ENCODE measurements at places on chromosomes 4 and X.

DNA sequence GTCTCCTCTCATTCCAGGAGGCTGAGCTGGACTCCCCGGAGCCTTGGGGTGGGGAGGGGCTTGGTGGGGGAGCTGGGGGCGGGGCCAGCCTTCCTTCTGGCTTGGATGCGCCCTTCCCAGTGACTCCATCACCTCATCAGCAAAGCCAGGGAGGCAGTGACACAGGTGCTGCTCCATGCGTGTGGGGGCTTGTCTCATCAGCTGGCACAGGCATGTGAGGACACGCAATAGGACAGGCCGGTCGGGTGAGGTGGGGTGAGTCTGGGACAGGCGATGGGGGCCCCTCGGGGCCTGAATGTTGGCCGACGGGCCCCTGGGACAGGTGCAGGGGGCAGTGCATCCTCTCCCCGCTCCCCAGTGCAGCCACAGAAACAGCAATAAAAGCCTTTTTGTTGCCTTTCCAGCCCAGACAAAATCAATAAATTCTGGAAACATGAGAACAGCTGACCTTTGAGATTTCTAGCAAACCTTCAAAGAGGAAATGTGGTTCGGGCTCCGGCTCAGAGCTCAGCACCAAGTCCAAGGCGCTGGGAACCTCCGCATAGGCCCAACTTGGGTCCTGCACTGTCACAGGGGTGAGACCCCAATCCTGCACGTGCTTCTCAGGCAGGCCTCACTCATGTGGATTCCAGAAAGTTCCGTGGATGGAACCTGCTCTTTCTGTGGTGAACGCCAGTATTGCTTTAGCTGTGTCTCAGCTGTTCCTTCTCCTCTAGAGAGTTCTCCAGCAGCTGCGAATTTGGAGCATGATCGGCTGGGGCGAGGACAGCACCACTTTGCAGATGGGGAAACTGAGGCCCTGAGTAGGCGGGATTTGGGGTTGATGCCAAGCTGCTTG is 18.5 kb downstream of the ADRA2C start:
- DNase-seq, result peak; percentile 36

- peak; percentile 48 for DNase-seq
These were observed at the start of gene RUFY3 for GRCh38 chr4:70721747-70722146. Gene RUFY3, plus strand, starts transcription at chr4:70721964. Its CDS starts 610 bp downstream, at chr4:70722574.

- no peak for DNase-seq
These were observed 32.7 kb downstream of the CCDC149 start for GRCh38 chr4:24880186-24880585.

DNA sequence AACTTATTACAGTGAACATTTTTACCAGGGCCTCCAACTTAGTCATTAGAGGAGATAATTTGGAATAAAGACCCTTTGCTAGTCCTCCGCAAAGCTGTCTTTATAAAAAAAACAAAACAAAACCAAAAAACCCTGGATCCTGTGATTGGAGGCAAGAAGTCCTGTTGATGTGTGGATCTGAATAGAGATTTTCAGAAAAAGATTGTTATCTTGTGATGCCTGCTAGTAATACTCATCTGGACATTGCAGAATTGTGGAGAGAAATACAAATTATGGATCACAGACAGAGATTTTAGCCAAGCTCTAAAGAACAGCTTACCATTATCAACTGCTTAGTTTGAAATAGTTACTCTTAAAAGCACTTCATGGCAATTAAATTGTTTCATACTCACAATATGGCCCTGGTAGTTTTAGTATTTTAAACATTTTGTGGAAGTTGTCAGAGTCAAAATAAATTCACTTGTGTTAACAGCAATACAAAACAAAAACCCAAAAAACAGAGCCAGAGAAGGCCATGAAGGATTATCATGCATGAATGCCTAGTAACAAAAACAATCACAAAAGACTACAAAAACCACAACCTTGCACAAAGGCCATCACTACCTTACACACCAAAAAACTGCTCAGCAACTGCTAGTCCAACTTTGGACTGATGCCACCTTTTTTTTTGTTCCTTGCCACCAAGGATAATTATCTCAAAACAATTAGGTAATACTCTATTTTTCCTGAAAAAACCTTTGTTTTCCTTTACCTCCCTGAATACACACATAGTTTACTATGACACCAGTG is 514.5 kb upstream of the SLIT2 start:
- DNase-seq, result peak; percentile 59

Measured in neural progenitor cell (in vitro differentiated cells).